NCI-H187 (cell line): ENCODE measurements at places on chromosomes 16 and 17.
A peak's percentile ranks its signal among the peaks of the same experiment; 100 is the strongest.

- no peak for DNase-seq
Measured at GRCh38 chr17:81066072-81066471, 31.1 kb downstream of the BAIAP2 start.

DNA sequence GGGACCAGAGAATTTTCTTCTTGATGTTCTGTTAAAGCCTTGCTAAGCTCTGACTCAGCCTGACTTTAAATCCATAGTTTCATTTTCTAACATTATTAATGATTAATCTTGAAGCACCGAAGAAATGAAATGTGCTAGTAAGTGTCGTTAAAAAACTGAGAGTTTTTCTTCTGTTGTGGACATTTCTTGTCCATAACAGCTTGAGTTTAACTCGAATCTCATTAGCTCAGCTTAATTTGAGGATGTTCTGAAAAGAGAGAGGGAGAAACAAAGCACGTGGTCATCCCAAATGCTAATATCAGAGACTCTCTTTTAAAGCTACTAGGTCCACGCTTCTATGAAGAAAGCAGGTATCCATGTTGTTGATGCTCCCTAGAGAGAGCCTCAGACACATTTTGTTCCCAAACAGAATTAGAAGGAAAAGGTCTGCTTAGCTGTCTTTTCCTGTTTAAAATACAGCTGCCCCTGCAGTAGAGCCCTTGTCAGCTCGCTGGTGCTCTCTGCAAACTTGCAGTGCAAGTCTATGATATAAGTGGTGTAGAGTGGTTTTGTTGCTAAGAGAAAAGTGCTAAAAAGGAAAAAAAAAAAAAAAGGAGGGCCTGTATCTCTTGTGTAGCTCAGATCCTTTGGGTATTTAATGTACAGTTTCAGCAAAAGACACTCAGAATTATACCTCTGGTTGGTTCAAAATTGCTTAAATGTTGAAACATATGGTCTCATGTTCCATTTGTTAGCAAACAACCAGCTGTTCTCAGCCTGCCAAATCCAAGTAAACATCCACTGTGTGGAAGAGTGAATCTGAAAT is 191.1 kb upstream of the TBX2 start:
- peak; percentile 36 for DNase-seq

DNA sequence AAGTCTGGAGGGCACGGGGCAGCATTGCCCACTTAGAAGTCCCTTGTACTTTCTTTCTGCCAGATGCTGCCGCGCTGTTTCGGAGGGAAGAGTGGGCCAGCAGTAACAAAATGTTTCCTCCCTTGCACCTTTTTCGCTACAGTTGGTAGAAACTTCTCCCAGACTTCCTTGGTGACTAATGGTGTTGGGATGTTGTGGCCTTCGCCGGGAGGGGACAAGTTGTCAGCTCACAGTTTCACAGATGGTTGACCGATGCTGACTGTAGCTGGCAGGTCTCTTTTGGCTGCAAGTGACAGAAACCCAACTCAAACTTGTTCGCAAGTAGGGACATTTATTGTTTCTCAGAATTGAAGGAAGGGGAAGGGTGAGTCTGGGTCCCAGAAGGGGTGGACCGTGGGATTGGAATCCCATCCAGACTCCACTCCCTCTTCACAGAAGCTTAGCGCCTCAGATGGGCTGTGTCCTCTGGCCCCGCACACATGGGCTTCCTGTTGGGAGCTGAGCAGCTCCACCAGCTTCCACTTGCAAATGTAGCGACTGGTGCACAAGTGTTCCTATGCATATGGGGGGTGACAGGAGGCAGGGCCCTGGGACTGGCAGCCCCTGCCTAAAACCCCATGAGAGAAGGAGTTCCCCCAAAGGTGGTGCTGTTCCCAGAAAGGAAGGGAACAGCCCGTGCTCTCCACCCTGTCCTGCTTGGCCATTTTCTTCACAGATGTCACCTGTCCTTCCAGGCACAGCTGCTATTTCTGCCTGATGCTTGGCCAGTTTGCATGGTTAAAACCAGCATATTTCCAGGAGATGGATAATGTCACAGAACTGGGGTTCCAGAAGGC is 30.9 kb upstream of the RPRML start:
- DNase-seq: no peak

DNA sequence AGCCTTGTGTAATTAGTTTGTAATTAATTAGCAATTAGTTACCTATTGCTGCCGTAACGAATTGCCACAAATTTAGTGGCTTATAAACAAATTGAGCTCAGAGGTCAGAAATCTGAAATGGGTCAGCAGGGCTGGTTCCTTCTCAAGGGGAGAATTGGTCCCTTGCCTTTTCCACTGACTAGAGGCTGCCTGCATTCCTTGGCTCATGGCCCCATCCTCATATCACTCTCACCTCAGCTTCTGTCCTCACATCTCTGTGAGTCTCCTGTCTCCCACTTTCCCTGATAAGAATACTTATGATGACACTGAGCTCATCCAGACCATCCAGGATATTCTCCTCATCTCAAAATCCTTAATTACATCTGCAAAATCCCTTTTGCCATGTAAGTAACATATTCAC is 31.0 kb upstream of the NGFR start:
- DNase-seq: no peak

GRCh38 chr17:1568950-1569810 is 6.6 kb upstream of the PITPNA start:
- DNase-seq: no peak

DNA sequence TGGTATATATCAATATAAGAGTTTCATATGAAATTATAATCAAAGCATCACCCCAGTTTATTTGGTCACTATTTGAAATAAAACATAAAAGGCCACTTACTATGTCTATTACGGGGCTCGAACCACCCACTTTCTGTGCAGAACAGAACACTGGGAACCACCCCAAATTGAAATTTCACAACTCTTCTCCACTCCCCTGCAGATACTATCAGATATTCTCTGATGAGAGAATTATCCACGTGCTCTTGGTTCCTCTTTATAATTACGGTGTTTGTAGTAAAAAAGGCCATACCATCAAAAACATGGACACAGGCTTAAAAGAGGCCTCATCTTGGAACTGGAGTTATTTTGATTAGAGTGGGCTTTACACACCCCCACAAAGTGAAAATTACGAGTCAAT is 82.8 kb downstream of the WDR59 start:
- DNase-seq: no peak

DNA sequence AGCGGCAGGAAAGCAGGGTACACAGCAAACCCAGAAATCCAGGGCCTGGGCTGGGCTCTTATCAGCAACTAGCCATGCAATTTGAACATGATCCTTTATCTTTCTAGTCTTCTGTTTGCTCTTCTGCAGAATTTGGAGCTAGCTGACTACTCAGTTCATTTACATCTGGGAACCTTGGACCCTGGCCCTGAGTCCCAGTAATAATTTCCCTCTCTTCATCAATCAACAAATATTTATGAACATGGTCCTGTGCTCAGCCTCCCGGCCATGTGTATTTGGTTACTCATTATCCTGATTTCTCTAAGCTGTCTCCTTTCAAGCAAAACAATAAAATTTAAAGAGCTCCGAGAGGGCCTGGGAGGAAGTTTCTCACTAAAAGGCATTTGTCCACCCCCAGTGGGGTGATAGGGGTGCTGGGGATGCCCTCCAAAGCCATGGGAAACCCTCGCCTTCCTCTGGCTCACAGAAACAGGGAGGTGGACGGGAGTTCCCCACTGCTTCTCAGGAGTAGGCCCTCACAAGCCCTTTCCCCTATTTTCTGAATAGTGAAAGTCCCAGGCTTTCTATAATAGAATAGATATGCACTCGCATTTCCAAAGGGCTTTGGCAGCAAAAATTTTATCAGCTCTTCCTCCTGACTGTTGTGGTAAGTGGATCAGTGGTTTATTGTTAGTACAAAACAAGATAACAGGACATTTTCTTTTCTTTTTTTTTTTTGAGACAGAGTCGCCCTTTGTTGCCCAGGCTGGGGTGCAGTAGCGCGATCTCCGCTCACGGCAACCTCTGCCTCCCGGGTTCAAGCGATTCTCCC is 6.9 kb upstream of the WDR59 start:
- DNase-seq: no peak

- no peak for DNase-seq
Measured at GRCh38 chr17:35738519-35739133, 7.2 kb downstream of the RASL10B start.

DNA sequence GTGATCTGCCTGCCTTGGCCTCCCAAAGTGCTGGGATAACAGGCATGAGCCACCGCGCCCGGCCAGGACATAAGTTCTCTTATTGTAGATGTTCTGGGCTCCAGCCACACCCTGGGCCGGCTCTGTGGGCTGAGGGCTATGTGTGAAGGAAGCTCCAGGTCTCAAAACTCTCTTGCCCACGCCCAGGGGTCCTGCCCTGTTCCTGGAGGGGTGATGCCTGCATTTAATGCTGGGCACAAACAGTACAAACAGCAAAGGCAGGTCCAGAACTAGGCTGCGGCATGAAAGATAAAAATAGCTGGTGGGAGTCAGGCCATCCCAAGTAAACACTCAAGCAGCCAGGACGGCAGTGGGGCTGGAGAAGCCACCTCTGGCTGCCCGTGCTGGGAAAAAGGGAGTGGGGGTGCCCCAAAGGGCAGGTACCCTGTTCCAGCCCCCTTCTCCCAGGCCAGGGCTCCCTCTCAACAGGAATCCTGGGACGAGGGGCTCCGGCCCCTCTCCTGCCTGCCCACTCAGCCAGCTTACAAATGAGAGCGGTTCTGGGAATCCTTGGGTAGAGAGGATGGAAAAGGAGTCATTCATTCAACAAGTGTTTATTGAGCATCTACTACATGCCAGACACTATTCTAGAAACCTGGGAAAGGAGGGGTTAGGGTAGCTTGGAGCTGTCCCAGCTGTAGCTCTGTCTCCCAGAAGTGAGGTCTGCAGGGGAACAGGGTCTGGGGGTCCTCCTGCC is 4.6 kb downstream of the TRIM47 start:
- no peak for DNase-seq

DNA sequence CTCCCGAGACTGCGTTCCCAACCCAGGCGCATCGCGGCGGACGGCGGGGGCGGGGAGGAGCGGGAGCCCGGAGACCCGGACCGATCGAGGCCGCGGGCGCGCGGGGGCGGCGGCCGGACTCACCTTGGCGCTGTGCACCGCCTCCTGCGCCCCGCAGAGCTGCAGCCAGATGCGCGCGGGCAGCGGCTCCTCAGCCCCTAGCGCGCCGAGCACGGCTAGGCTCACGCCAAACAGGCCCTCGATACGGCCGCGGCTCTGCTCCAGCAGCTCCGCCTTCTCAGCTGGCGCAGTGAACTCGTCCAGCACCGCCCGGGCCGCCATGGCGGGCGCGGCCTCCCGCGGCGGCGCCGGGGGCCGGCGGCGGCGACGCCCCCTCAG is 339 bp downstream of the N4BP1 start:
- no peak for DNase-seq

DNA sequence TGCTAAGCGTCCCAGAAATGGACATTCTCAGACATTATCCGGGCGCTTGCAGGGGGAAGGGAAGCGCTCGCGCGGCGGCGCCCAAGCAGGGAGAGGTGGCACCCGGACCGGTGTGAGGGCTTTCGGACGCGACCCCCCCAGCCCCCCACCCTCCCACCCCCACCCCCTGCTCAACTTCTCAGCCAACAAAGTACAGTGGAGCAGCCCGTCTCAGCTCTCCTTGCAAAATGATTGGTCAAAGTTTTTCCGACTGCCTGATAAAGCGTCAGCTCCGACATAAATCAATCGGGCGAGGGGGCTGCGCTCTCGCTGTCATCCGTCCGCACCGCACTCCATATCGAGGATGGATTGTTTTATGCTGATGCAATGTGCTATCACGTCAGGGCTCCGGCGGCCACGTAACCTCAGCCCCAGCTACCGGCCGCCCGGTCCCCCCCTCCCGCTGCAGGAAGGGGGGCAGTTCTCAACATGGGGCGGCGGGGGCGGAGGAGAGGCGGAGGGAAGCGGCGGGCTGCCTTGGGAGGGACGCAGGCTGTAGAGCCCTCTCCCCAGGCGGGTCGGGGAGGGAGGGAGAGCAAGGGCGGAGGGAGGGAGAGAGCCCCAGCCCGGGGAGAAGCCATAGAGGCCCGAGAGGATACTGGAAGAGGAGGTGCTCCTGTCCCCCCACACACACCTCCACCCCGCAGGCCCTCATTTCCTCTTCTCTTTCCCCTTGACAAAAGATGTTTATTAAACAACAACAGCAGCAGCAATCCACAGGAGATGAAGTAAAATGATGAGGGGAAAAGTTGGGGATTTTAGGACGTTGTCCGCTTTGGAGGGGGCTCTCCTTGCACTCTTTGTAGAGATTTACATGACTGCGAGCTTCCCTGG is at the start of gene HOXB9:
Gene HOXB9, minus strand, starts transcription at position 114 of the 873 bp plus-strand sequence. Its CDS starts 89 bp downstream, at position 25.
- peak; percentile 35 for DNase-seq

DNA sequence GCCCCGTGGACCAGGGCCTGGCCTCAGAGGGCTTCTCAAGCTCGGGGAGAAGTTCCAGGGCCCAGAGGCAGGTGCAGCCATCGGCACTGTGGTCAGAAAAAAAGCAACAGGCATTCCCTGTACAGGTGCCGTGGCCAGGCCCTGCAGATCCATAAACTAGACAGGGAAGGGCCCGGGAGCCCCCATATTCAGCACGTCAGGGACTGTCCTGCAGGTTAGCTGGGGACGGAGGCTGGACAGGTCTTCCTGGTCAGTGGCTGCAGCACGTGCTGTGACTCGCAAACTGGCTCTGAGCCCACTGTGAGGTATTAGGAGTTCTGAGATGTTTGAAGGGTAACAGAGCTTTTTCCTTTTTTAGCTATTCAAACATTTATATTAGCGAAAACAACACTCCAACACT is 15.0 kb upstream of the C16orf95 start:
- no peak for DNase-seq

DNA sequence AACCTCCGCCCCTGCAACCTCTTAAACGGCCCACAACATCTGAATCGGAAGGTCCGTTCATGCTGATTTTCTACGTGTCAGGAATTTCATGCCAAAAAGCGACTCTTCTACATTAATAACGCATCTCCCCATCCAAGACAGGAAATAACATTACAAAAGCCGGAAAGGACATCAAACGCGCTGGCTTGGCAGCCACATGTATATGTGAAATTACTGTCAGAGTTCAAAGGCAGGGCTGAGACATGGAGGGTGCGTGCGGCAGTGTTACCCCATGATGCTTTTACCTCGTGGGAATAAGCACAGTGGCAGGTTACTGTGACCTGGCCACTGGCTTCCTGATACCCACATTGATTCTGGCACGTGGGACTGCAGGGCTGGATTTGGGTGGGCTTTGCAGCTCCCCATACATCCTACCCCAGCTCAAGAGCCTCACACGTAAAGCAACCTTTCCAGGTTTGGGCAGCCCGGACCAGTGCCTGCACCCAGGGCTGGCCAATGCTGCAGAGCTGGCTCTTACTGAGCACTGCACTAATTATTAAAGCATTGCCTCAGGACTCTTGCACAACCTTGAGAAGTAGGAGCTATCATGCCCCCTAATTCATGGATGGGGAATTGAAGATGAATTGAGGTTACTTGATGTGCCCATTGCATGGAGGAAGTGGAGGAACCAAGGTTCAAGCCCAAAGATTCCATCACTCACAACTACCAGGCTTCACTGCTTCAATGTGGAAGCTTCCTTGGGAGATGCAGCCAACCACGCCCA is 120.6 kb upstream of the FOXF1 start:
- DNase-seq: no peak

- DNase-seq: no peak
Measured at GRCh38 chr17:65901394-65901793, 290.5 kb downstream of the CEP112 start.

- DNase-seq: no peak
Measured at GRCh38 chr17:2087597-2088211, 32.8 kb downstream of the HIC1 start.

- DNase-seq: no peak
Measured at GRCh38 chr17:40328386-40328766, 19.4 kb downstream of the RARA start.
